ENCODE measurements at places on chromosomes 4 and X. TPM values are rescaled to one million over a fixed set of nuclear protein-coding genes. Genes with fewer than 3 reads are reported as not detected.

The EDA gene
- total RNA-seq = 8.5 TPM

The SSX7 gene
- total RNA-seq = not detected

The RNF150 gene
- total RNA-seq = 34.5 TPM

The EVC2 gene
- total RNA-seq = 14.8 TPM

The CYP2U1 gene
- total RNA-seq = 14.1 TPM

The CCDC149 gene
- total RNA-seq = 17.5 TPM

The ABRAXAS1 gene
- 37.4 TPM for total RNA-seq

The PCDH10 gene
- 5.2 TPM for total RNA-seq

DNA sequence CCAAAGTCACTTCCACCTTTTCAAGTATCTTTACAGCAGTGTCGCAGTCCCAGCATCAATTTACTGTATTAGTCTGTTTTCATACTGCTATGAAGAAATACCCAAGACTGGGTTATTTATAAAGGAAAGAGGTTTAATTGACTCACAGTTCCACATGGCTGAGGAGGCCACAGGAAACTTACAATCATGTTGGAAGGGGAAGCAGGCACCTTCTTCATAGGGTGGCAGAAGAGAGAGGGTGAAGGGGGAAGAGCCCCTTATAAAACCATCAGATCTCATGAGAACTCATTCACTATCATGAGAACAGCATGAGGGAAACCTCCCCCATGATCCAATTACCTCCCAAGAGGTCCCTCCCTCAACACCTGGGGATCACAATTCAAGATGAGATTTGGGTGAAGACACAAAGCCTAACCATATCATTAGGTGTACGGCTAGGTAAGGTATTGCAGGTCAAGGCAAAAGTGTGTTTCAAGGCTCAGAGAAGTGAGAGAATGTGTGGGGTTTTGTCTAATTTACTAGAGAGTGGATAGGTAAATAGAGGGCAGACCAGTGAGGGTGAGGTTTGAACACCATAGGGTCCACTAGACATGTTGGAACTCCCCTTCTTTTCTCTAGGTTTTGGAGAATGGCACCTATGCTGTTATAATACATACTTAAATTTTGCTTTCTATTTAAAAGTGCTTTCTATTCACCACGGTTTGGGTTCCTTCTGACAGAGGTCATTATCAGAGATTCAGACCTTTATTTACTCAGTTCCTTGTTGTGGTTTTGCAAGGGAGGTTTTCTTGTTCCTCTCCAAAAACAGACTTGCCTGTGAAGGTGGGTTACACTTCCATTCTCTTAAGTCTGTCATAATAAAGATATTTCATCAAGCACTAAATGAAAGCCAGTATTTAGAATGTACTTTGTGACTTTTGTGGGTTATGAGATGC, 186.6 kb downstream of the CPEB2 start:
- DNase-seq = no peak

- DNase-seq = no peak
Observed at GRCh38 chrX:72101597-72102037, 30.1 kb downstream of the RTL5 start.

GRCh38 chr4:166594326-166594946, 639.9 kb downstream of the SPOCK3 start:
- DNase-seq = no peak

DNA sequence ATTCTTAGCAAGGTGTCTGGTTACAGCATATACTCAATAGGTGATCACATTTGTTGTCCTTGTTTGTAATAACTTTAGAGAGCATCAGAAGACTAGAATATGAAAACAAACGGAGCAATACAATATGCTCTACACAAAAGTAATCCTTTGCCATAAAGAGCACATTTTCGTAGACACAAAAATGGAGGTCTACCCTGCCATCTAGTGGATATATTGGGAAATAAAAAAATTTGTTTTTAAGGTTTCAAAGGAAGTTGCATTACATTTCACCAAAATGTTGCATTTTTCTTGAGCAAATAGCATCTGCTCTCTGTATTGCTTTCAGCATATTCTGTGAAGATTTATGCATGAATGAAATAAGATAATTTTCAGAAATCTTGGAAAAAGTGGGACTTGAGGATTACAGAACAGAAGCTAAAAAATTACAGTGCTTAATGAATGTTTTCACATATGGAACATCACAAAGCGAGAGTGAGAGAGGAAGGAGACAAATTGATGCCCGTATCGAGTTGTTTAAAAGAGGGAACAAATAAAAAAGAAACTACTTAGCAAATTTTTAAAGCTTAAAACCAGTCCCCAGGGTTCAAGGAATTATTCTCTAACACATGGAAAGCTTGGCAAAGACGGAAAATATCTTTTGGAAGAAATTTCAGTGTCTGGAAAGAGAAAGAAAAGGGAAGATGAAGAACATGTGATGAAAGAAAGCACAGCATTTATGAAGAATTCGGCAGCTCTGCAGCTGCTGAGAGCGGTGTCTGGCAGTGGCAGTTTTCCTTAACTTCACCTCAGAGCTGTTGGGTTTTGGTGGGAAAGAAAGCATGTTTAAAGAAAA, 390.1 kb downstream of the ANKRD50 start:
- DNase-seq = no peak

- no peak for DNase-seq
Observed at GRCh38 chr4:146098397-146098796, 77.1 kb upstream of the LSM6 start.

- peak; percentile 57 for DNase-seq
Observed at GRCh38 chr4:142128529-142128928, 492.1 kb downstream of the IL15 start.

DNA sequence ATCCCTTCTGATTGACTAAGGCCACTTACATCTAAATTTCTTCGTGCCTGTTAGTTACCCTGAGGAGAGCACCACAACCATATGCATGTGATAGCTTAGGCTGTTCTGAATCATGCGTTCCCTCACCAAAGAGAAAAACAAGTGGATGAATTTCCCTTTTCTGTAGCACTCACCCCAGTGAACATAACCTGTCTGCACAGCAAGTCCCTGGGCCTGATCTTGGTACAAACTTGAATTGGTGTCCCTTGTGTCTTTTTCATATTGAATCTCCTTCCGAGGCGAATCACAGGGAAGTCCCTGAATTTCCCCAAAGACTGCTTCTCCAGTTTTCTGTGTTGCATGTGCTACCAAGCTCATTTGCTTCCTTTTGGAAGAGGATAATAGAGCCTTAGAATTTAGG, 100.4 kb downstream of the KLHL8 start:
- no peak for DNase-seq

- DNase-seq = no peak
Observed at GRCh38 chr4:46648088-46648744, 258.3 kb upstream of the GABRA2 start.

DNA sequence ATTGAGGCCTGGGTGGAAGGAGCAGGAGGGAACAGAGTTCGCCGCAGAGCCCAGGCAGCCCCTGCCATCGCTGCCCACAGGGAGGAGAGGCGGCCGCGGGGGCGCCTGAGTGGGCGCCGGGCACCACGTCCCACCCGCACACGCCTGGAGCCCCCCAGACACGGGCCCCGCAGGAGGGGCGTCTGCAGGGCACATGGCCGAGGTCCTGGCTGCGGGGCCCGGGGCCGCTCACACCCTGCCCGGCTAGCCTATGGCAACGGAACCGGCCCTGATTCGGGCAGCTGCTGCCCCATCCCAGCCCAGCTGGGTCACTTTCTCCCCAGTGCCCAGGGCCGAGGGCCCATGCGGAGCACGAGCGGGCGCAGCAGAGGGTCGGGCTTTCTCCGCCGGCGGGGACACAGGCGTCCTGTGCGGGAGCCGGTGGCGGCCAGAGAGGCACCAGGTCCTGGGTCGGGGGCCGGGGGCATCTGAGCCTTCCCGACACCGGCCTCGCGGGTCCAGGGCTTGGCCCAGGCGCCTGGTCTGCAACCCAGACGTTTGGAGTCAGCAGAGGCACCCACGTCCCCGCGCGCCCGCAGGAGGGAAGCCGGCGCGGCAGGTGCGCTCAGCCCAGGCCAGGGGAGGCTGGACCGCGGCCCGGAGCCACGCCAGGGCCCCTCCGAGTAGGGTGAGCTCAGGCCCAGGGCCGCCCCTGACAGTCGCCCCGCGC, 91.2 kb downstream of the FAM53A start:
- peak; percentile 28 for DNase-seq

- DNase-seq = no peak
Observed at GRCh38 chrX:129058405-129058804, 464.9 kb downstream of the SMARCA1 start.

DNA sequence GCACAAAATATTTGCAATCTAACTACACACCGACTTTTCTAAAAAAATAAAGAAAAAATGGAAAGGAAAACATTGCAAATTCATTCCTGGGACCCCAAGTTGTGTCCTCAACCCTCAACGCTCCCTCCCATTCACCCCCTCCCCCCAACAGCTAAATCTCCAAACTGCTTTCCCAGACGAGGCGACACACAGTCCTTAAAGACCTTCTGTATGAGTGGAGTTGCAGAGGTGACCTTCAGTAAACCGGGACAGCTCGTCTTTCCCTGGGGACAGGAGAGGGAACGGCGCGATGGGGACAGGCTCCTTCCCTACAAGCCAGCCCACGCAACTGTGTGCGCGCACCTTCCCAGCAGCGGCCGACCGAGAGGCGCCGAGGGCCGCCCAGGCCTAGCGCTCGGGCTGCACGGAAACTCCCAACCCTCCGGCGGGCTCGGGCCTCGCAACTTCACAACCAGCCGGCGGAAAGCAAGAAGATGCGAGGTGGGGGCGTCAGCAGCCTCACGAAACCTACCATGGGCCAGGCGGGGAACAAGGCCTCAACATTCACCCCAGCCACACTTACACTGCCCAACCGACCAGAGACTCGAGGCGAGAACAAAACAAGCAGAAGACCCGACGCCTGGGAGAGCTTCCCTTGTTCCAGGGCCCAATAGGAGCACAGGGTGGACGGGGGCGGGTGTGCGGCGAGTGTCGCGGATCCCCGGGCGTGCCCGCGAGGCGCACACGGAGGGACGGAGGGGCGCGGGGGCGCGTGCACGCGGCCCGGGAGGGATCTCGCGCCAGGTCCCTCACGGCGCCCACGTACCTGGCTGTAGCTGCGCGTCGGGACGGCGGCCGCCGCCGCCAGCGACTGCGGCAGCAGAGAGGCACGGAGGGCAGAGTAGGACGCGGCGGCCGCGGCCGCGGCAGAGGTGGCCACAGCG, 763 bp downstream of the GRSF1 start:
- peak; percentile 55 for DNase-seq

DNA sequence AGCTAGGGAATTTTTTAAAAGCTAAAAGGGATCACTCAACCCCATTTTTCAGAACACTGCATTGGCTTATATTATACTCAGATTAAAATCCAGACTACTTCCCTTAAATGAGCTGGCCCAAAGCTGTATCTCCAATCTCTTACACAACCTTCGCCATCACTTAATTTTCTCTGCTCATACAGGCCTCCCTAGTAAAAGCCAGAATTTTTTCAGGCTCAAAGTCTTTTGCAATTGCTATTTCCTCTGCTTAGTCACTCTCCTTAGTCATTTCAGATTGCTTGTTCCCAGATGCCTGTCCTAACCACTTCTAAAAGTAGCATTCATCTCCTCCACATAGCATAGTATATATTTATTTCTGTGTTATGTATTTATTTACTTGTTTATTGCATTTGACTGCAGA, 1587.9 kb upstream of the ADGRL3 start:
- DNase-seq = no peak

- DNase-seq = no peak
Observed at GRCh38 chr4:22500831-22501714, 14.8 kb downstream of the ADGRA3 start.

GRCh38 chrX:30895370-30895769, 6.3 kb upstream of the TAB3 start:
- no peak for DNase-seq

GRCh38 chr4:1789552-1789951, 3.5 kb upstream of the FGFR3 start:
- DNase-seq = no peak

DNA sequence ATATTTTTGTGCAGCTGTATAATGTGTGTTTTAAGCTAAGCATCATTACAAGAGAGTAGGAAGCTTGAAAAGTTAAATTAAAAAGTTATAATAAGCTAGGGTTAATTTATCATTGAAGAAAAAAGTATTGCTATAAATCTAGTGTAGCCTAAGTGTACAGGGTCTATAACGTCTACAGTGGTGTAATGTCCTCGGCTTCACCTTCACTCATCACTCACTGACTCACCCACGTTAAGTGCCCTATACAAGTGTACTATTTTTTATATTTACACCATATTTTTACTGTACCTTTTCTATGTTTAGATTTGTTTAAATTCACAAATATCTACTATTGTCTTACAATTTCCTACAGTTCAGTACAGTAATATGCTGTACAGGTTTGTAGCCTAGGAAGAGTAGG, 23.5 kb downstream of the ARAP2 start:
- DNase-seq = no peak

DNA sequence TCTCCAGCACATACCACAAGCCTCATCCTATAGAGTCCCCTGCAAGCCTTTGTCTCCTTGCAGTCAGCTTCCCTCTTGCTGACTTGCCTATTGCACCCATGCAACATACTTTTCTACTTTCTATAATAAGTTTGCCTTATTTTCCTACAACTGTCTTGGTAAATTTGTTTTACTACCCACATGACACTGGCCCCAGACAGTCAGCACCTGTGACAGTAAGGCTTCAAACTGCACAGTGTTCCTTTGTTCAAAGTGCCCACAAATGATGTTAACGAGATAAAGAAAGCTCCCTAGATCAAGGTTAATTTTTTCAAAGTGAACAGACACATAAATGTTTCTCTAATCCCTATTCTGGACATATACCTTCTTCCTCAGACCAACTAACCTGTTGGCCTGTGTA, 529.1 kb upstream of the PCDH10 start:
- no peak for DNase-seq

DNA sequence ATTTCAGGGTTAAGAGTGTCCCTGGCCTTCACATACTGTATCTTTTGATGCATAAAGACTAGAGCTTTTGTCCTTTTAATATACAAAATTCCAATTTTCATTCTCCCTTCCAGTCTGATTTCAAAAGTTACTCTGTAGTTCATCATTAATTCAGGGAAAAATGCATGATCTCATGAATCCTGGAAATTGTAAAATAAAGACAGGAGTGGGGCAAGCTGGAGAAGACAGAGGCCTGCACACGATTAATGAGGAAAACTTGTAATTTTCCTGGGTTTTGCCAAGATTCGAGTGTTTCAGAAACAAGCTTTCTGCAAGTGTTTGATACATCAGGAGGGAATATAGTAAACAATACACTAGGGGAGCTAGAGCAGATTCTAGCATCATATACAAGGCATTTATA, 947.9 kb downstream of the FAT4 start:
- no peak for DNase-seq

GRCh38 chr4:182225257-182225852, 17.8 kb upstream of the TENM3 start:
- DNase-seq = no peak

DNA sequence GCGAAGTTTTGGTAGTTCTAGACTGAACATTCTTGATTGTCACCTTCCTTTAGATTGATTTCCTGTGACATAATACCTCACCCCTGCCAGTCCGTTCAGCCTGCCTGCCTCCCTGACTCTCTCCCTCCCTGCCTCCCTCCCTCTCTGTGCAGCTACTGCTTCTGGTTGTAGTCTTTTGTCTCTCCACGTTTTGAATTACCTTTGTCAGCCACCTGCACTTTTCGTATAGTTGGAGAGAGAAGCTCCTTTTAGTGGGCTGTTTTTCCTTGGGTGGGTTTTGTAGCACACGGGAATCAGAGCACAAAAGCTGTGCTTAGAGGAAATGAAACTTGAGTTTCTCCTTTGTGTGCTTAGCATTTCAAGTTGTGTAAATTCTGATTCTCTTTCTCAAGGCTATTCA, 32.6 kb upstream of the MSMO1 start:
- no peak for DNase-seq

GRCh38 chr4:20319825-20320612, 68.3 kb downstream of the SLIT2 start:
- DNase-seq = no peak
